ENCODE measurements at places on chromosomes 6 and 20. TPM values are rescaled to one million over a fixed set of nuclear protein-coding genes. Genes with fewer than 3 reads are reported as not detected.

DNA sequence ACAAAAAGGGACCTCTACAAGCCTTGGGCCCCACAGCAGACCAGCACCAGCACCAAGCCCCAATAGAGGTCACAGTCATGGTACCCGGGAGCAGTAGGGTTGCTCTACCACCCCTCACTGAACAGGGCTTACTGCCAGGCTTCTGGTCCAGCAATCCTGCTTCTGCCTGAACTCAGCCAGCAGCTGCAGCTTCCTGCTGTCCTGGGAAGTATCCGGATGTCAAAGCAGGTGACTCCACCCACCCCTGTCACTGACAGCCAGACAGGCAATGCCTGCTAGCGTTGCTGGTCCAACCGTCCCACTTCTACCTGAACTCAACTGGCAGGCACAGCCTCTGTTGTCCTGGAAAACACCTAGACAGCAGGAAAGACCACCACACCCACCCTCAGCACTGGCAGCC, 47.0 kb upstream of the PCSK2 start:
- DNase-seq = no peak

- DNase-seq = peak; percentile 40
Measured at GRCh38 chr6:13624871-13625288, 9.7 kb downstream of the NOL7 start.

The OPRL1 gene
- total RNA-seq = 0.23 TPM

DNA sequence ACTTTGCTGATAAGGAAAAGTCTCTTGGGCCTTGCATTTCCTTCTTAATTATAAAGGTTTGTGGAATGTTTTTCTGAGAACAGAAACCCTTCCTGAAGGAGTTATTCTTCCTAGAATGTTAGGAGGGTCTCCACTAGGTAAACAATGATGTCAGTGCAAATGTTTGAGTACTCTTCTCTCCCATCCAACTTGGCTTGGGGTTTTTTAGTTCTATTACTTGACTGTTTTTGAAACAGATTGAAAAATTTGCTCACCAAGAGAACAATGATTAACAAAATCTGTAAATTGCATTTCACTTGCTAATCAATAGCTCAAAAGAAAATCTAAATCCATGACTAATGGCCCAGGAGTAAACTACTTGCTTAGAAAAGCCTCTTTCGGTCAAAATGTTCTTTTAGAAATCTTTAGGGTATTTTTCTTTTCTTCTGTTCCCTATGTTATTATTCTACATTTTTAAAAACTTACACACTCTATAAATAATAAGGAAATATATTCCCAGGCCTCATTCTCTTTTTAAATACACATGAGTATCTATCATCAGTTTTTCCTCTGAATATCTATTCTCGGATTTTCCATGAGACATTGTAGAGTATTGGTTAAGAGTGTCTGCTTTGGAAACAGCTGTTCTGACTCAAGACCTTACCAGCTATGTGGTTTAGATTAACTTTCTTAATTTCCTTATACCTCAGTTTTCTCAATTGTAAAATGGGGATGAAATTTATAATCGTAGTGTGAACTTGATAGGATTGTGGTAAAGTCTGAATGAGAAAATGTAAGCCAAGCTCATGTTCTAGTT, 234.2 kb upstream of the CITED2 start:
- no peak for DNase-seq

DNA sequence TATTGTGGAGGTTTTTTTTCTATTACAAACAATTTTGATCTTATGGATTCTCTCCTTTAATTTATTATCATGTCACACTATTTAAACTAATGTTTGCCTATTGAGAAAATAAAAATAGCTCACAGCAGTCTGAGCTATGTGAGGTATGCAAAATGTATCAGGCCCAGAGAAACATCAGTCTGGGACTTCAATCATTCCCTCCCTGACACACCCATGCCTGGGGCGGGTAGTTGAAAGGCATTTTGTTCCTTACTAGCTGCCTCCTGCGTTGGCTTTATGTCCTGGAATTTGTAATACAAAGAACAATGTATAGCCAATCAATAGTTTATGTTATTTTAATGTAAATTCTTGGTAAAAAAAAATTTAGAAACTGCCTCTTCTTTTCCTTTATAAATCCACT, 403.3 kb downstream of the EPM2A start:
- no peak for DNase-seq

- DNase-seq = no peak
Measured at GRCh38 chr20:16752082-16752481, 3.9 kb downstream of the OTOR start.
